ENCODE measurements at places on chromosomes 6 and 20. TPM values are rescaled to one million over a fixed set of nuclear protein-coding genes. Genes with fewer than 3 reads are reported as not detected.
A peak's percentile ranks its signal among the peaks of the same experiment; 100 is the strongest.

The B3GALT4 gene
- 5.6 TPM for total RNA-seq

- H3K4me3 ChIP-seq = no peak overlapping the region
- H3K4me1 ChIP-seq = peaks cover 43% of the 10 kb centered on the region
- no peak for DNase-seq
These were observed 235.1 kb upstream of the ZNF217 start for GRCh38 chr20:53828682-53829254.

The RAMACL gene
- total RNA-seq = 10.9 TPM

GRCh38 chr20:13771853-13772453 lies 12.8 kb downstream of the ESF1 start:
- no peak for DNase-seq
- no peaks in the 10 kb centered on the region for H3K36me3 ChIP-seq
- no peaks in the 10 kb centered on the region for H3K4me1 ChIP-seq
- no peak overlapping the region for H3K4me3 ChIP-seq
- no peaks in the 10 kb centered on the region for H3K27me3 ChIP-seq

The DNMT3B gene
- 6.5 TPM for total RNA-seq

DNA sequence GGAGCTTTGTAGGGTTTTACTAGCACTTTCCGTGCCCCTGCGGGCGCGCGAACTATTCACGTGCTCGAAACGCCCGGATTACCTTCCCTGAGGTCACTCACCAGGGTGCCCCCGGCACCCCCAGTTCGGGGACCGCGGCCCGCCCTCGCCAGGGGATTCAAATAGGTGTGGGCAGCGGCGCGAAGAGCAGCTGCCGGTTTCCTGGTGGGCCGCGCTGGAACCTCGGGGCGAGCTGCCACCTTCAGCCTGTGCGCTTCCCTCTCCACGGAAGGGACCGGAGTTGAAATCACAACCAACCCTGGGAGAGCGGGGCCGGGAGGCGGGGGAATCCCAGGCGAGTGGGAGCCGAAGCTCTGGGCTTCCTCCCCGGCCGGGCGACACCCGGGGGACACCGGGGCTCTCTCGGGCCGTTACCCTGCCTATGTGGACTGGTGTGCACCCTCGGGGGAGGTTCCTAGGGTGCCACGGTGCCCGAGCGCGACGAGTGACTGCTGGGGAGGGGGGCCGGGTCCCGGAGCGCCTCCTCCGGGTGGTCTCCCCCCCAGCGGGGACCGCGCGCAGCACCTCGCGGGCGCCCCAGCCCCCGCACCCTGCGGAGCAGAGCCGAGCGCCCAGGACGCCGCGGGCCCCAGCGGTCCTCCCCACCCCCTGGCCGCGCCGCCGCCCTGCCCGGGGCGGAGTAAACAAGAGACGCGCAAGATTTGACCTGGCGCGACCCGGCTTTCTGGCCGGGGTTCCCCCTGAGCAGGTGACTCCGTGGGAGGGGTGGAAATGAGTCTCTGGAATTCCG lies 2.1 kb upstream of the HIVEP2 start:
- peaks cover 27% of the 10 kb centered on the region for H3K4me1 ChIP-seq
- peak overlapping the region; percentile 16 for H3K4me3 ChIP-seq
- H3K36me3 ChIP-seq = no peaks in the 10 kb centered on the region

- DNase-seq = no peak
- H3K4me3 ChIP-seq = no peak overlapping the region
- no peaks in the 10 kb centered on the region for H3K27me3 ChIP-seq
- H3K36me3 ChIP-seq = no peaks in the 10 kb centered on the region
- H3K27ac ChIP-seq = peak overlapping the region; percentile 16
- H3K4me1 ChIP-seq = peaks cover 38% of the 10 kb centered on the region
These were observed 2.3 kb downstream of the RBM38 start for GRCh38 chr20:57393321-57394120.

DNA sequence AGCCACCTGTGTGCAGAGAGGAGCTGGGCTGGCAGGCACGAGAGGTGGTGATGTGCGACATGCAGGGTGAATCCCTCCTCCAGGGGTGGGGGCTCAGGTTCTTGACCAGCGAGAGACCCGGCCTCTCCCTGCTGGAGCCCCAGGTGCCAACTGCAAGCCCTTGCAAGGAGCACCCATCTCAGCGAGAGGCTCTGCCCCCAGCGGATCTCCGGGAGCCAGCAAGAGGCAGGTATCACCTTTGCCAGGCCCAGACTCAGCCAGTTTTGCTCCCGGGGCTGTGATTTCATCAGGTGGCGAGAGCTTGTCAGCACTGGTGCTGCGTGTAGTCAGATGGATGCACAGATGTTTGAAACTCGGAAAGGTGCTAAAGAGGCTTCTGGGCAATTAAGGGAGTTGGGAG lies 87.7 kb downstream of the TFAP2C start:
- no peak for DNase-seq
- no peak overlapping the region for H3K27ac ChIP-seq
- no peaks in the 10 kb centered on the region for H3K27me3 ChIP-seq
- no peak overlapping the region for H3K4me3 ChIP-seq

DNA sequence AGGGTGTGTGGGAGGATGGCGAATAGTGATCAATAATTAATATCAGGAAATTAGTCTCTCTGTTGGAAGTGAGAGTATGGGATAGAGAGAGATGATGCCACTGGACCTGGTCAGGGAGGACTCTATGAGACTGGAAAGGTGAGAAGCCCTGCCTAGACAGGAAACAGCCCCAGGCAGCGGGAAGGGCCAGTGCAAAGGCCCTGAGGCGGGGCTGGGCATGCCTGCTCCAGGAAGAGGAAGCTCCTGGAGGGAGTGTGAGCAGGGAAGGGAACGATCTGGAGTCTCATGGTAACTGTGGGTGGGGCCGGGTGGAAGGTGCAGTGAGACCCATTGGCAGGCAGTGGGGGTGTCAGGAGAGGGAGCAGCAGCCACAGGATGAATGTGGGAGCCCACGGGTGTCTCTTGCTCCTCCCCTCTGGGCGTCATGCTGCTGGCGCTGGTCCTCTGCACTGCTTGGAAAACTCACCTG lies 1.8 kb upstream of the CST3 start:
- H3K36me3 ChIP-seq = no peaks in the 10 kb centered on the region
- H3K4me1 ChIP-seq = peaks cover 30% of the 10 kb centered on the region
- no peak overlapping the region for H3K27ac ChIP-seq
- DNase-seq = no peak

The CD40 gene
- 14.5 TPM for total RNA-seq

The TCF21 gene
- 2.3 TPM for total RNA-seq

- H3K4me1 ChIP-seq = no peaks in the 10 kb centered on the region
- H3K27me3 ChIP-seq = no peaks in the 10 kb centered on the region
- no peaks in the 10 kb centered on the region for H3K36me3 ChIP-seq
- no peak overlapping the region for H3K27ac ChIP-seq
- no peak overlapping the region for H3K4me3 ChIP-seq
These were observed 326.7 kb upstream of the CNR1 start for GRCh38 chr6:88492824-88493223.

The ADA gene
- total RNA-seq = 3.3 TPM
